ENCODE measurements at places on chromosomes 2 and 18. TPM values are rescaled to one million over a fixed set of nuclear protein-coding genes. Genes with fewer than 3 reads are reported as not detected.

The GYPC gene
- 101 TPM for total RNA-seq

The C2orf78 gene
- not detected for total RNA-seq

The CD207 gene
- total RNA-seq: not detected

The SERPINB10 gene
- total RNA-seq: 0.29 TPM

The CENPA gene
- total RNA-seq: 2.9 TPM

The GPR39 gene
- total RNA-seq: 3.6 TPM

The PLGLB1 gene
- 2.9 TPM for total RNA-seq

The UGT1A4 gene
- not detected for total RNA-seq

The ACTG2 gene
- 0.72 TPM for total RNA-seq

The ALPI gene
- not detected for total RNA-seq

The CCDC148 gene
- 1.8 TPM for total RNA-seq

The SUCLG1 gene
- total RNA-seq: 57.2 TPM

The FIGLA gene
- total RNA-seq: not detected

The TTR gene
- not detected for total RNA-seq

The MOB4 gene
- total RNA-seq: 33.3 TPM

The C2orf80 gene
- not detected for total RNA-seq

The TNFAIP6 gene
- total RNA-seq: 43.1 TPM

The FEV gene
- not detected for total RNA-seq

The ICOS gene
- total RNA-seq: not detected

The OSR1 gene
- total RNA-seq: 15.2 TPM

The NT5DC4 gene
- not detected for total RNA-seq

The LOXL3 gene
- total RNA-seq: 97.4 TPM

The CAB39 gene
- total RNA-seq: 53.2 TPM

The IL36RN gene
- total RNA-seq: not detected

The POU3F3 gene
- total RNA-seq: under 0.01 TPM

The CERKL gene
- not detected for total RNA-seq

The INHBB gene
- total RNA-seq: under 0.01 TPM

The G6PC2 gene
- total RNA-seq: not detected

The DSC3 gene
- under 0.01 TPM for total RNA-seq

The AQP12A gene
- not detected for total RNA-seq

The LOXHD1 gene
- total RNA-seq: not detected
